ENCODE measurements at places on chromosomes 1 and 21.

DNA sequence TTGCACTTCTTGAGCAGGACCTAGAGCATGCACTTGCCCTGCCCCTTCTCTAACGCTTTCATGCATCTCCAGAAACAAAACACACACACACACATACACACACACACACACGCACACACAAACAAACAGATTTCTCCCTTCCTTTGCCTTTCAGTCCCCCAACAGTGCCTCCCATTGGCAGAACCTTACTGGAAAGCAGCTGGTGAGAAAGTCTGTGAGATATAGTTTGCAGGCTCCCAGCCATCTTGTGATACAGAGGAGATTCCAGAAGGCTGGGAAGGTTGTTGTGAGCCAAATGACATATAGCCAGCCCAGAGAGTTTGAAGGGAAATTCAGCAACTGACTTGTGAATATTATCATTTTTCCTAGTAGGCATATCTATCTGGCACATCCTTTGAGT, 35.9 kb upstream of the ZRANB2 start:
- DNase-seq = no peak

DNA sequence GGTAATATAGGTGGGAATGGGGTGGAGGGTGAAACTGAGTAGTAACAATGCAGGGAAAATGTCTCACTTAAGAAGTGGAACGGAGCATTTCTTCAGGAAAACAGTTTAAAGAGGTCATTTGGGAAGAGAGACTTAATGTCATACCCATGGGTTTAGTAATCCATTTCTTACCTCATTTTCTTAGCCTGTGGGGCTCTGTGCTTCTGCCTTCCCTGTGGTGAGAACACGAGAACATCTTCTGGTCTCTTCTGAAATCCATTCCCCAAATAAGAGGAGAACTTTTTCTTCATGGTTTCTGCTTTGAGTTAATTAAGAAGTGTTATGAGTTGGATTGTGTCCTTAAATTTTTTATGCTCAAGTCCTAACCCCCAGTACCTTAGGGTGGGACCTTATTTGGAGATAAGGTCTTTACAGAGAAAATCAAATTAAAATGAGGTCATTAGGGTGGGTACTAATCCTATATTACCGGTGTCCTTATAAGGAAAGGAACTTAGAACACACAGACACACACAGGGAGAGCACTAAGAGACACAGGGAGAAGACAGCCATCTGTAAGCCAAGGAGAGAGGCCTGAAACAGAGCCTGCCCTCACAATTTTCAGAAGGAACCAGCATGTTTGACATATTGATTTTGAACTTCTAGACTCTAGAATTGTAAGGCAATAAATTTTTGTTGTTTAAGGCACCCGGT, 5.4 kb downstream of the CCDC190 start:
- DNase-seq = no peak

DNA sequence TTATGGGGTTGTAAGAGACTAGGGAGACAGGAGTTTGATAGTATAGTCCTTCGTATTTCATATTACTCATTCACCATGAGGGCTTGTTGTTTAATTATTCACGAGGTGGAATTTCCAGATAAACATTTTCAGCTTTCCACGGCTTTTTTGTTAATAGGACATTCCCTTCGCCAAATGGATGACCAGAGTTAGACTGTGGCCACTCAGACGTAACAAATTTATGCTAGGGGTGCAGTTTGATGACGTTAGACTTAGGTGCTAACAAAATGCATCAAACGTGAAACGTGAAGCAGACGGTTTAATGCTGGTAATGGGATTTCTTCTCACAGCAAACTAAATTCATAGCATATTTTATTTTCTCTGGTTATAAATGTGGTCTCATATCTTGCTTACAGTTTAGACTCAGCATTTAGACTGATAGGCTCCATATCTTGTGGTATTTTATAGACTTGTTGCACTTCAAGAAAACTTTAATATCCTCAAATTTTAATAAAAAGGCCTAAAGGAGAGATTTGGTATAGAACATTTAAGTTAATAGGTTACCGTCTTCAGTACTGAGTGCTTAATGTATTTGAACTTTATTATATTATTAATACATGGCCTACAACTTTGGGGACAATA, 2.3 kb downstream of the DHX9 start:
- DNase-seq = no peak

DNA sequence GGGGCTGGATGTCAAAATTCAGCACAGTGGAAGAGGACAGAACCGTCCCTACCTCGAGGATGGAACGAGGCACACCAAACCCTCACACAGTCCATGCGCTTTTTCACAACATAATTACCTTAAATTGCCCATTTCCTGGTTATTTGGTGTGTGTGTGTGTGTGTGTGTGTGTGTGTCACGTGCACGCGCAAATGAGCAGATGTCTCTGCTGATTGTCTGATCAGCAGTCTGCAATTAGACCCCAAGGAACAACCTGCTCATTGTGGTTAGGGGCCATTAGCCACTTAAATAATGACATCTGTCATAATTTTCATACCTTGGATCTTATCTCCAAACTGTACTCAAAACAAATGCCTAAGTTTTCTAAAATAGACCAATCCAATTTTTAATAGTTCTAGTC, 23.2 kb downstream of the AVPR1B start:
- DNase-seq = peak; percentile 79

GRCh38 chr1:180188091-180188506, 33.4 kb downstream of the QSOX1 start:
- DNase-seq = peak; percentile 40

- DNase-seq = no peak
These were observed 41.6 kb upstream of the ZNF678 start for GRCh38 chr1:227521782-227522181.

- no peak for DNase-seq
These were observed 92.8 kb upstream of the DMRTA2 start for GRCh38 chr1:50516056-50516455.

DNA sequence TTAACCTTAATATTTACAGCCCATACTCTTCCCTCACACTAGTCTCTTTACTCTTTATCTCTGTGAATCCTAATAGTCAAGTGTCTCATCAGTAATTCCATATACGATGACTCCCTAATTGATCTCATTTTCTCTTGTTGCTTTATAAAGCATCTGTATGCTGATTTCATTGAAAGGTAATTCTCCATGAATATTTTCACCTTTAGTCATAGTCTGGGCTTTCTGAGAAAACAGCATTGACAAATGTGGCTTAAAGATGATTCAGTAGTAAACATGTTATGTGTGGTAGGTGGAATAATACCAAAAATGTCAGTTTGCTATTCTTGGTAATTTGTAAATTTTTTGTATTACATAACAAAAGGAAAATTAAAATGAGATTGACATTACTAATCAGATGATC, 1176.5 kb downstream of the NCAM2 start:
- DNase-seq = no peak

DNA sequence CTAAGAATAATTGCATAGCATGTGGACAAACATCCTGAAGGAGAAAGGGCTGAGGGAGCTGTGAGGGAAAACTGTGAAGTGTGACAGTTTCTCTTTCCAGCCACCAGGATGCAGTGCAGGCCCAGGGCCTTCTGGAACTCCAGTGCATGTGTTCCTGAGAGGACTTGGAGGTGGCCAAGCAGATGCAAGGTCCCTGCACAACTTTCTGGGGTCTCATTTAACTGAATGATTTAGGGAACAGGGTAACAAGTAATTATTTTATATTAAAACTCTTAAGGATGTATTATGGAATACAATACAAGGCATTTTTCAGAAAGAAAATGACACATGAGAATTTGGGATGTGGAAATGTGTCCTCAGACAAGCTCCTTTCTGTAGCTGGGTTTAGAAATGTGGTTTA, 61.2 kb upstream of the MCOLN3 start:
- DNase-seq = peak; percentile 1

GRCh38 chr1:119446321-119446720, 31.4 kb downstream of the HSD3B2 start:
- no peak for DNase-seq

- no peak for DNase-seq
These were observed 51.9 kb downstream of the LRRN2 start for GRCh38 chr1:204633665-204634064.

DNA sequence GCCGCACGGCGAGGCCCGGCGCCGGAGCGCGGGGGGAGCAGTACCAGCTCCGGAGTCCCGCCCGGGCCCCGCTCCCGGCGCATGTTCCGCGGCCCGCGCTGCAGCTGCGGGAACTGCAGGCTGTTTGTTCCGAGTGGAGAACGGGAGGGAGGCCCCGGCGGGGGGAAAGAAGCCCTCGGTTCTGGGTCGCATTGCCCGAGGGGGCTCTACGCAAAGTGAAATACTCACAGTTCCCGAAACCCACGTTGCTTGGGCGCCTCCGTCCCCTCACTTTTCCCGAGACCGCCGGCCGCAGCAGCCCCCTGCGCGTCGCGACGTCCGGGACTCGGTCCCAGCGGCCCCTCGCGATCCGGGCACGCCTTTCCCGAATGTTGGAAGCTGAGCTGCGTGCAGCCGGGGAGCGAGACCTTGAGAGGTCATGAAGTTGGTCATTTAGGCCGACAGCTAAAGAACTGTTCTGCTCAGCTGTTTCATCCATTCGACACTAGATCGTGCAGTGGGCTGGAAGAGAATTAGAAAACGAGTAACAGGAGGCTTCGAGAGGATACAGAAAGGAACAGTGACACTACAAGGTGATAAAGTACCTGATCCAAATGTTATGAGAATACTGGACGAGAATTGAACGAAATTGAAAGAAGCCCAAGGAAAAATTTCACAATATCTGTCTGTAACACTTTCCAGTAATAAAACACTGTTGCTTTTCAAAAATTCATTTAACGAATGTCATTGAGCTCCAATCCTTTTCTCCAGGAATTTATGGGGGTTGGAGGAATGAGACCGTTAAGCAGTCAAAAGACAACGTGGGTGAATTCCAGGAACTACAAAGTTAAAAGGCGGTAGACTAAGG, 657 bp upstream of the LIN9 start:
- no peak for DNase-seq

- no peak for DNase-seq
These were observed 671.6 kb upstream of the ZP4 start for GRCh38 chr1:238562341-238562740.

DNA sequence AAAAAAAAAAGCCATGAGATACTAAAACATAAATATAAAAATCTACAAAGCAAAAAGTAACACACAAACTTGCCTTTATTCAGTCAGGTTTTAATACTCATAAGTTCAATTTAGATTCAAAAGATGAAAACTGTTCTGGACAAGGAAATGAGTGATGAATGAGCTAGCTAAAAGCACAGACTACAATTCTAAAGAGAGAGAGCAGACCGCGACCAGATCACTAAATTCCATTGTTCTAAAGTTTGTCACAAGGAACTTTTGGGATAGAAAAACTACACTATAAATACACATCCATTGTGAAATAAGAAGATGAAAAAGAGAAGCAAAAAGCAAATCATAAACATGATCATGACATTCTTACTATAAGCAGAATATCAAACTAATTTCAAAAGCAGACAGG, 1.7 kb downstream of the ODF2L start:
- no peak for DNase-seq

DNA sequence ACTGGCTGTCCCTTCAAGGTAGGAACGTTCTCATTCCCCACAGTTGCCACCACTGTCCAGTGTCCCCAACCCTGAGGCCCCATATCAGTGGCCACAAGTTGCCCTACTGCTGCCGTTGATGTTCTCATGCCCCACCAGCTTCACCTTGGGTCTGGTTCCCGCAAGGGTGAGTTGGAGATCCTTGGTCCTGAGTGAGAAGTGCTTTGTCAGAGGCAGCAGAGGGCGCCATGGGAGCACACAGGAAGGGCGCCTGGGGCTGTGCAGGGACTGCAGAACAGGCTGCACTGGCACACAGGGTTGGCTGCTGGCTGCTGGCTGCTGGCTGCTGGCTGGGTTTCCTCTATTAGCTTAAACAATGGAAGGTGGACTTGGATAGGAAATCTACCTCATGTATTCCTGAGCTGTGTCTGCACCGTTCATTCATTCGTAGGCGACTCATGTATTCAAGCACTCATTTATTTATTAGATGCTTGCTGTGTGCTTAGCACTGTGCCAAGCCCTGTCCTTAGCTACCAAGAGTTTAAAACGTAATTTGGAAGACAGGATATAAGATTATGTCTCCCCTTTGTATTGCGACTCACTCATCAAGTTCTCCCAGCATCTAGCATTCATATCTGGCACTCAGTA, 2.1 kb upstream of the S100A9 start:
- DNase-seq = peak; percentile 73

- DNase-seq = no peak
These were observed 201.9 kb downstream of the PLPP3 start for GRCh38 chr1:56377431-56377830.

DNA sequence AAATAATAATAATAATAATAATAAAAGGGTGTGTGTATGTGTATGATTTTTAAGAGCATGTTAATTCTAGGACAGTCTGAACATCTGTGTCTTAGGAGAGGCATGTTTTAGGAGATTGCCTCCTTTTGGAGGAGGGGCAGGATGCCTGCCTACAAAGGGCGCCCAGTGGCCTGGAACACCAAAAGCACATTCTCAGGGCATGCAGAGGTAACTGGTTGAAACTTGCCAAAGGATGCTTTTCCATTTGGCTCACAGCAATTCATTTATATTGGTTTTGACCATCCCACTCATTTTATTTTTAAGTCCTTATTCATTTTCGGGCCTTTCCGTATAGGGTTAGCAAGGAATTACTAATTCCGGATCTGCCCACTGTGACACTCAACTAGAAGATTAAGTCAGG, 21.1 kb upstream of the LAMC2 start:
- no peak for DNase-seq

DNA sequence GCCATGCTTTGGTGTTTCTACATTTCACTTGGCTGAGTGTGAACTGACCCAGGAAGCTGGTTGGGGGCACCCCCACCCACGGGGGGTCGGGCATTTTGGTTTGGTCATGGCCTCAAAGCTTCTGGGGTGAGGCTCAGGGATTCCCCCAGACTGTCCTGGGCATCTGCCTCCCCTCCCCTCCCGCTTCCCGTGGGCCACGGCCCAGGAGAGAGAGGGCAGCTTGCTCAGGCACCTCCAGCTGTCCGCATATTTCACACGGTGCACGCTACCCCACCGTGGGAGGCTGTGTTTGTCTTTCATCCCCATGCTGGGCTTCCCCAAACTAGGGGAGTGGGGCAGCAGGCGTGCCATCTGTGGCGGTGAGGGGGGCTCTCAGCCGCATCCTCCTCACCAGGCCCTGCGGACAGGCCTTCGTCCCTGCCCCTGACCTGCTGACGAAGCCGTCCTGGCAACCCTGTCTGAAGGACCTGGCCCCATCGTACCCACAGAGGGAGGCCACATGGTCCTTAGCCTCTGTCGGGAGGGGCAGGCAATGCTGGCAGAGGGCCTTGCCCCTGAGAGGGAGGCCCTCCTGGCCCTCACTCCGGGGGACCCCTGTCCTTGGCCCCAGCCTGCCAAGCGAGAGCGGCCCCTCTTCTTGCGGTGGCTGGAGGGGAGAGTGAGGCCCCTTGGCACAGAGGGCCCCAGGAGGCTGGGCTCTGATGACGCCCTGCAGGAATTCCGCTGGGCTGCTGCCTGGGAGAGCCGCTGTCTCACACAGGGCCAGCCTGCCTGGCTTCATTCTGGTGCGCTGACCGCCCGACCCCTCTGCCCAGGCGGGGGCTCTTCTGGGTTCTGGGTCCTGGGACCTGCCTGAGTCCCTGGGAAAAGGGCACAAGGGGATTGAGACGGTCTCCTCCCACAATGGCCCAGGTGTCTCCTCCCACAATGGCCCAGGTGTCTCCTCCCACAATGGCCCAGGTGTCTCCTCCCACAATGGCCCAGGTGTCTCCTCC, 22.1 kb downstream of the TP73 start:
- peak; percentile 42 for DNase-seq
